ENCODE measurements at places on chromosomes 4 and X.

GRCh38 chrX:40434947-40435346 is 145.8 kb upstream of the ATP6AP2 start:
- no peaks in the 10 kb centered on the region for H3K36me3 ChIP-seq
- H3K27ac ChIP-seq: no peak overlapping the region
- DNase-seq: peak; percentile 66
- H3K27me3 ChIP-seq: no peaks in the 10 kb centered on the region

GRCh38 chrX:131826572-131826971 is 196.5 kb upstream of the STK26 start:
- H3K4me1 ChIP-seq: no peaks in the 10 kb centered on the region
- no peak overlapping the region for H3K4me3 ChIP-seq
- no peaks in the 10 kb centered on the region for H3K36me3 ChIP-seq
- DNase-seq: no peak

- no peaks in the 10 kb centered on the region for H3K4me1 ChIP-seq
- no peak overlapping the region for H3K4me3 ChIP-seq
- no peaks in the 10 kb centered on the region for H3K36me3 ChIP-seq
- no peaks in the 10 kb centered on the region for H3K27me3 ChIP-seq
- no peak for DNase-seq
- H3K27ac ChIP-seq: no peak overlapping the region
Measured at GRCh38 chrX:71315917-71316316, 14.4 kb downstream of the ITGB1BP2 start.

- no peak overlapping the region for H3K4me3 ChIP-seq
- no peak for DNase-seq
- no peaks in the 10 kb centered on the region for H3K36me3 ChIP-seq
- H3K4me1 ChIP-seq: peaks cover 3% of the 10 kb centered on the region
Measured at GRCh38 chrX:9534686-9535085, 69.8 kb downstream of the TBL1X start.

- no peak overlapping the region for H3K4me3 ChIP-seq
- H3K4me1 ChIP-seq: no peaks in the 10 kb centered on the region
- H3K27me3 ChIP-seq: no peaks in the 10 kb centered on the region
- peak; percentile 83 for DNase-seq
Measured at GRCh38 chr4:4334798-4335520, 44.9 kb downstream of the ZBTB49 start.

GRCh38 chr4:26303008-26303407 is 17.8 kb upstream of the RBPJ start:
- H3K27me3 ChIP-seq: no peaks in the 10 kb centered on the region
- no peak overlapping the region for H3K27ac ChIP-seq

- H3K27ac ChIP-seq: peak overlapping the region; percentile 60
- no peak overlapping the region for H3K4me3 ChIP-seq
- H3K27me3 ChIP-seq: no peaks in the 10 kb centered on the region
- H3K4me1 ChIP-seq: peaks cover 3% of the 10 kb centered on the region
Measured at GRCh38 chrX:129772796-129773431, 6.8 kb upstream of the SASH3 start.

- no peaks in the 10 kb centered on the region for H3K4me1 ChIP-seq
- H3K36me3 ChIP-seq: no peaks in the 10 kb centered on the region
- H3K27me3 ChIP-seq: no peaks in the 10 kb centered on the region
- H3K4me3 ChIP-seq: no peak overlapping the region
- DNase-seq: no peak
Measured at GRCh38 chr4:133592106-133592505, 443.0 kb downstream of the PCDH10 start.

DNA sequence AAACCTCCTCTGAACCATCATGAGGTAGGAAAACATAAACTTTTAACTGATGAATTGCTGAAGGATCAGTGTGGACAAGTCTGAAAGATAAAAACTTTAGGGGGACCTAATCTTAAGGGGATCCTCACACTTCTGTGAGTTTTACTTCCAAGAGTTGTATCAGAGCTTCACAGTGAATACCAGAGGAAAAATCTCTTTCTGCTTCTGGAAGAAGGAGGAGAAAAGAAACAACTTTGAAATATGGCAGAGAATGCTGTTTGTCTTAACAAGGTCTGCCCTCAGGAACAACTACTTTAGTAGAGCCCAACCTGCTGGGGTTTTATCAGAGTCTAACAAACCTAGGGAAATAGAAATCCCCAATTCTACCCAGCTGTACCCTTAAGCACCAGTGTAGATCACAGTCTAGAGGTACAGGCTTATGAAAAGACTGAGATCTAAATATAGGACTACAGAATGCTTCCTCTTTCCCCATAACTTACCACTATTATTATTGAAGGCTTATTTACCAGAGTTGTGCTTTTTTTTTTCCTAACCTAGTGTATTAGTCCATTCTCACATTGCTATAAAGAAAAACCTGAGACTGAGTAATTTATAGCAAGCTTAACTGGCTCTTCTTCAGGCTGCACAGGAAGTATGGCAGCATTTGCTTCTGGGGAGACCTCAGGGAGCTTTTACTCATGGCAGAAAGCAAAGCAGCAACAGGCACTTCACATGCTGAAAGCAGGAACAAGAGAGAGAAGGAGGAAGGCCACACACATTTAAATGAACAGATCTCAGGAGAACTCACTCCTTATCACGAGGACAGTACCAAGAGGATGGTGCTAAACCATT is 167.9 kb downstream of the CAMK2D start:
- H3K27me3 ChIP-seq: no peaks in the 10 kb centered on the region
- no peaks in the 10 kb centered on the region for H3K36me3 ChIP-seq
- H3K4me1 ChIP-seq: no peaks in the 10 kb centered on the region
- no peak overlapping the region for H3K4me3 ChIP-seq
- no peak overlapping the region for H3K27ac ChIP-seq

GRCh38 chr4:74559853-74560252 is 114.9 kb downstream of the AREG start:
- H3K27me3 ChIP-seq: no peaks in the 10 kb centered on the region
- DNase-seq: no peak
- H3K36me3 ChIP-seq: no peaks in the 10 kb centered on the region
- no peak overlapping the region for H3K27ac ChIP-seq
- H3K4me1 ChIP-seq: no peaks in the 10 kb centered on the region

GRCh38 chrX:7889680-7890079 is 37.5 kb downstream of the PNPLA4 start:
- H3K4me3 ChIP-seq: no peak overlapping the region
- no peaks in the 10 kb centered on the region for H3K4me1 ChIP-seq
- H3K27ac ChIP-seq: no peak overlapping the region

DNA sequence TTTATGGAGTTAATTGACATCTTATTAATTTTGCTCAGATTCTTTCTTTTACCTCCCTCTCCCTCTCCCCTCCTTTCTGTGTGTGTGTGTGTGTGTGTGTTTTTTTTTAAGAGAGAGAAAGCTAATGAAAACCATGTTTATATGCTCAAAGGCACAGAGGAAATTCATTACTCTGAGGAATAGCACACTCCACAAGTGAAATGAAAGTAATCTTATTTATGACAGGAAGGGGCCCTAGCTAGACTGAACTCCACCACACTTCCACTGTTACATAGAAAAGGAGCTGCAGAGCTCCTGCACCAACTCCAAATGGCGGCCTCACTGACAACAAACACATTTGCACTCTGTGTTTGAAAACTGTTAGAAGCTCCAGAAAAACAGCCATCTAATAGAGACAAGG is 150.6 kb downstream of the RASL11B start:
- H3K36me3 ChIP-seq: no peaks in the 10 kb centered on the region
- peak; percentile 34 for DNase-seq
- H3K4me3 ChIP-seq: no peak overlapping the region
- peaks cover 66% of the 10 kb centered on the region for H3K4me1 ChIP-seq

GRCh38 chr4:149465955-149466354 is 349.7 kb downstream of the IQCM start:
- H3K27me3 ChIP-seq: no peaks in the 10 kb centered on the region
- no peak overlapping the region for H3K27ac ChIP-seq
- H3K36me3 ChIP-seq: no peaks in the 10 kb centered on the region

DNA sequence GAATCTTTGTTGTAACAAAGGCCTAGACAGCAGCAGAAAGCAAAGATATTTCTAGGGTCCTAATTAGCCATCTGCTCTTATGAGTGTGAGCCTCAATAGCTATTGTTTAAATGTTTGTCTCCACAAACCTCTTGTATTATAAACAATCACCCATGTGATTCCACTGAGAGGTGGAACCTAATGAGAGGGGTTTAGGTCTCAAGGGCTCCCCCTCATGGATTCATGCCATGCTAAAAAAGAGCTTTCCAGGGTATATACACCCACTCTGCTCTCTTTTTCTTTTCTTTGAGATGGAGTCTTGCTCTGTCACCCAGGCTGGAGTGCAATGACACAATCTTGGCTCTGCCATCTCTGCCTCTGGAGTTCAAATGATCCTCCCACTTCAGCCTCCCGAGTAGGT is 42.1 kb downstream of the TRIM61 start:
- no peaks in the 10 kb centered on the region for H3K36me3 ChIP-seq
- no peaks in the 10 kb centered on the region for H3K4me1 ChIP-seq
- H3K4me3 ChIP-seq: no peak overlapping the region
- no peak for DNase-seq
- H3K27me3 ChIP-seq: no peaks in the 10 kb centered on the region

GRCh38 chr4:143743591-143743990 is 43.1 kb upstream of the FREM3 start:
- no peak overlapping the region for H3K27ac ChIP-seq
- no peaks in the 10 kb centered on the region for H3K27me3 ChIP-seq
- H3K4me3 ChIP-seq: no peak overlapping the region
- H3K36me3 ChIP-seq: no peaks in the 10 kb centered on the region
- no peaks in the 10 kb centered on the region for H3K4me1 ChIP-seq
- no peak for DNase-seq

DNA sequence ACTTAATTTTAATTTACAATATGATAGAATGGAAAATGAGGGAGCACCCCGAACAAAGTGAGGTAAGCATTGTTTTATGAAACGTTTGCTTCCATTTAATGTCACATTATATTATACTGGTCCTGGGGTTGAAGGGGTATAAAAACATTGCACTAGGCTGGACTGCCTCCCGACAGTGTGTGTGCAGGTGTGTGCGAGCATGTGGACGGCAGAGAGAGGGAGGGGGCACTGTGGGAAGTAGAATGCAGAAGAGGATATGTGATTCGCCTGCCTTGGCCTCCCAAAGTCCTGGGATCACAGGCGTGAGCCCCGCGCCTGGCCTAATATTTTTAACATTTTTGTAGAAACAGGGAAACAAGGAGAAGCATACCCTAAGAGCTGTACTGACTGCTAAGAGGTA is 36.0 kb downstream of the IRF2 start:
- peaks cover 29% of the 10 kb centered on the region for H3K4me1 ChIP-seq
- no peak overlapping the region for H3K27ac ChIP-seq
- H3K27me3 ChIP-seq: no peaks in the 10 kb centered on the region
- DNase-seq: no peak
- H3K4me3 ChIP-seq: no peak overlapping the region

- H3K36me3 ChIP-seq: no peaks in the 10 kb centered on the region
- H3K27me3 ChIP-seq: no peaks in the 10 kb centered on the region
- DNase-seq: no peak
- H3K4me3 ChIP-seq: no peak overlapping the region
- peaks cover 15% of the 10 kb centered on the region for H3K4me1 ChIP-seq
- H3K27ac ChIP-seq: no peak overlapping the region
Measured at GRCh38 chr4:41205854-41206460, 8.4 kb downstream of the APBB2 start.

- no peaks in the 10 kb centered on the region for H3K27me3 ChIP-seq
- no peak for DNase-seq
- no peaks in the 10 kb centered on the region for H3K36me3 ChIP-seq
- no peaks in the 10 kb centered on the region for H3K4me1 ChIP-seq
- H3K4me3 ChIP-seq: no peak overlapping the region
- H3K27ac ChIP-seq: no peak overlapping the region
Measured at GRCh38 chr4:87950493-87950892, 25.0 kb upstream of the SPP1 start.

- no peaks in the 10 kb centered on the region for H3K36me3 ChIP-seq
- no peak overlapping the region for H3K4me3 ChIP-seq
- DNase-seq: no peak
- no peaks in the 10 kb centered on the region for H3K27me3 ChIP-seq
Measured at GRCh38 chrX:41471786-41472185, 24.6 kb downstream of the NYX start.

- no peak overlapping the region for H3K27ac ChIP-seq
- no peak overlapping the region for H3K4me3 ChIP-seq
- DNase-seq: no peak
- no peaks in the 10 kb centered on the region for H3K36me3 ChIP-seq
- H3K27me3 ChIP-seq: no peaks in the 10 kb centered on the region
Measured at GRCh38 chrX:37776283-37776986, 3.4 kb upstream of the CYBB start.

DNA sequence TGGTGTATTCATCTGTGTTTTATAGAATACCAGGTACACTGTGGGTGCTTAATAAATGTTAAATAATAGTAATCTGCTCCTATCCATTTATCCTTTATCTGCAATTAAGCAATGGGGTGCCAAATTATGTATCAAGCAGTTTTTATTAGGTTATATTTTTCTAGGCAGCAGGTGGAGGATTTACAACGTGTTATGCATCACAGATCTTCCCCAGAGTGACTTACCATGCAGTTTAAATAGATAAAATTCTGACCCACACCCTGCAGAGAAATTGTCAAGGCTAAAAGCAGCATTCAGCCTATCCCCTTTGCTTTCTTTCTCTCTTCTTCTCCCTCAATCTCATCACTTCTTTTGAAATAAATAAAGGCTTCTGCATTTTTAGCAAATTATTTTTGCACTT is 306.4 kb downstream of the CXXC4 start:
- H3K27ac ChIP-seq: no peak overlapping the region
- no peaks in the 10 kb centered on the region for H3K4me1 ChIP-seq
- no peak for DNase-seq
- no peaks in the 10 kb centered on the region for H3K27me3 ChIP-seq
- no peak overlapping the region for H3K4me3 ChIP-seq
- H3K36me3 ChIP-seq: no peaks in the 10 kb centered on the region

DNA sequence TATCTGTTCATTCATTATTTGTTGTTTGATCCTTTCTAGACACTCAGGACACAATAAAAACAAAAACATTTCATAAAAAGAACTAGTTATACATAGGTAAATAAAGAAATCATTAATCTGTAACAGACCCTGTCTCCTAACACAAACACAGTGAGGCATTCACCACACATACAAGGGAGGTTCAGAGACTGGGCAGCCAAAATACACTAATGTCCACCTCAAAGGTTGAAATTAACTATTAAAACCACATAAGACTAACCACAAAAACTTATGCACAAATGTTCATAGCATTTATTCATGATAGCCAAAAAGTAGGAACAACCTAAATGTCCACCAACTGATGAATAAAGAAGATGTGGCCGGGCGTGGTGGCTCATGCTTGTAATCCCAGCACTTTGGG is 7.8 kb downstream of the PAPSS1 start:
- H3K27me3 ChIP-seq: no peaks in the 10 kb centered on the region
- no peak overlapping the region for H3K27ac ChIP-seq
- no peak overlapping the region for H3K4me3 ChIP-seq
- H3K4me1 ChIP-seq: peaks cover 3% of the 10 kb centered on the region
- H3K36me3 ChIP-seq: no peaks in the 10 kb centered on the region

GRCh38 chr4:79597266-79597665 is 189.2 kb upstream of the GK2 start:
- no peaks in the 10 kb centered on the region for H3K27me3 ChIP-seq
- no peaks in the 10 kb centered on the region for H3K4me1 ChIP-seq
- no peak overlapping the region for H3K27ac ChIP-seq
- DNase-seq: no peak
- no peaks in the 10 kb centered on the region for H3K36me3 ChIP-seq
- H3K4me3 ChIP-seq: no peak overlapping the region

GRCh38 chr4:172666711-172667368 is 501.8 kb upstream of the GALNT7 start:
- no peaks in the 10 kb centered on the region for H3K36me3 ChIP-seq
- DNase-seq: no peak

GRCh38 chr4:122617597-122618593 is 3.0 kb downstream of the IL21 start:
- no peaks in the 10 kb centered on the region for H3K36me3 ChIP-seq
- no peaks in the 10 kb centered on the region for H3K27me3 ChIP-seq
- H3K4me3 ChIP-seq: no peak overlapping the region
- DNase-seq: no peak

- H3K4me1 ChIP-seq: peaks cover 9% of the 10 kb centered on the region
- no peak overlapping the region for H3K27ac ChIP-seq
- H3K4me3 ChIP-seq: no peak overlapping the region
Measured at GRCh38 chr4:109185548-109185947, 116.9 kb downstream of the COL25A1 start.
